ENCODE measurements at places on chromosomes 6 and 20.

- peak; percentile 12 for DNase-seq
These were observed 621 bp downstream of the GPR63 start for GRCh38 chr6:96836631-96837080.

- no peak for DNase-seq
These were observed 200.1 kb downstream of the PREX1 start for GRCh38 chr20:48627737-48628128.

DNA sequence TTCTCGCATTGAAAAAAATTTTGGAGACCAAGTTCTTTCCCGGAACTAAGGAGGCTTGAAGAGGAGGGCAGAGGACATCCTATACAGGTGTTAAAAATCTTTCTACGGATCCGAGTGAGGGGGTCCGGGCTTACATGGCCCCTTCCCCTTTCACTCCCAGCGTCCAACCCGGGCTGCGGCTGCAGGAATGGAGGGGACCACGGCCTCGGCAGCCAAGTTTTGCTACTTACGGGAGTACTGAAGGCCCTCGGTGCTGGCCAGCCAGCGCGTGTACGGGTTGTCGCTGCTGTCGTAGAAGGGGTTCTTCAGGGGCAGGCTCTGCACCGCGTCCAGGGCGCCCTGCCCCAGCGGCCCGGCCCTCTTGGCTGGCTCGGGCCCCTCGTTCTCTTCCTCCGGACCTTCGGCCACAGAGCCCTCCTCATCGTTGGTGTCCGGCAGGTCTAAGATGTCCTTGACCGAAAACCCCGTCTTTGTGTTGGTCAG is 642 bp downstream of the NKX2-2 start:
- no peak for DNase-seq

GRCh38 chr6:168196881-168197635 is 118.0 kb upstream of the FRMD1 start:
- no peak for DNase-seq

DNA sequence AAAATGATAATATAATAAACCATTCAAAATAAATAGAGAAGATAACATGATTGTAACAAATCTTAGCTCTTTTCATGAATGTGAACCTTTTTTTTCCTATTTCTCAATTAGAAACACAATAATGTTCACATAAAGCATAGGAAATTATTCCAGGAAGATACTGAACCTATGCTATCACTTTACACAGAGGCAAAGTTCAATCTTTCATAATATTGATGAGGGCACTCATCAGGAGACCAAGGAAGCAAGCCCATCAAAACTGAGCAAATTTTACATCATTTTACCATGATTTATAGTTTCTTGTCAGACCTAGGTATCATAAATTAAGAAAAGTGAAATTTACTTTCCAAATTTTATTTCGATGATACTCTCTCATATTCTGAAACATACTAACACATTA is 938.5 kb downstream of the TBC1D32 start:
- no peak for DNase-seq

GRCh38 chr6:137871831-137872454 is 4.9 kb downstream of the TNFAIP3 start:
- DNase-seq = peak; percentile 57

DNA sequence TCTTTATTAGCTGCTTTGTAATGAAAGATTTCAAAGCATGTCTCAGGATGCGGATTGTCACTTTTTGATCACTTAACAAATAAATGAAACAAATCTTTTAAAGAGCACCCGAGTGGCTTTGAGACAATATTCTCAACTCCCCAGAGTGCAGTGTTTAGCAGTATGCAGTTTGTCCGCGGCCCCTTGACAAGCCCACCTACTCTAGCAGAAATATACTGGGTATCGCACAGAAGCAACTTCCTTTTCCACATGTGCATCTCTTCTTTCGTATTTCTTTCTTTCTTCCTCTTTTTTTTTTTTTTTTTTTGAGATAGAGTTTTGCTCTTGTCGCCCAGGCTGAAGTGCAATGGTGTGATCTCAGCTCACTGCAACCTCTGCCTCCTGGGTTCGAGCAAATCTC is 84.5 kb upstream of the FAM184A start:
- no peak for DNase-seq
